ENCODE measurements at places on chromosomes 7 and 10. TPM values are rescaled to one million over a fixed set of nuclear protein-coding genes. Genes with fewer than 3 reads are reported as not detected.

The COA1 gene
- total RNA-seq = 87.3 TPM

The ELFN1 gene
- total RNA-seq = 0.48 TPM

The ICA1 gene
- total RNA-seq = 0.90 TPM

The GLI3 gene
- 0.09 TPM for total RNA-seq

The HELLS gene
- 31.1 TPM for total RNA-seq

The ANKRD2 gene
- 4.7 TPM for total RNA-seq

The CHST3 gene
- 43.0 TPM for total RNA-seq

The GJC3 gene
- 0.09 TPM for total RNA-seq

The DEPP1 gene
- 1.1 TPM for total RNA-seq

The OR13A1 gene
- total RNA-seq = not detected

The ANXA8L1 gene
- total RNA-seq = 86.4 TPM

The CTTNBP2 gene
- 0.53 TPM for total RNA-seq

The CYP3A5 gene
- total RNA-seq = 2.5 TPM

The AKR1C2 gene
- 4,175 TPM for total RNA-seq

The CDHR1 gene
- not detected for total RNA-seq

The NSUN6 gene
- total RNA-seq = 5.0 TPM

The MYH16 gene
- 0.56 TPM for total RNA-seq

The KCP gene
- 0.25 TPM for total RNA-seq

The AKR1C4 gene
- total RNA-seq = 0.30 TPM

The CALD1 gene
- total RNA-seq = 69.3 TPM

The SPDYE8 gene
- not detected for total RNA-seq

The PLEKHS1 gene
- total RNA-seq = 0.09 TPM

The UTF1 gene
- not detected for total RNA-seq
